Activated gamma-delta T cell (primary cell): ENCODE measurements at places on chromosomes 1 and 21.

DNA sequence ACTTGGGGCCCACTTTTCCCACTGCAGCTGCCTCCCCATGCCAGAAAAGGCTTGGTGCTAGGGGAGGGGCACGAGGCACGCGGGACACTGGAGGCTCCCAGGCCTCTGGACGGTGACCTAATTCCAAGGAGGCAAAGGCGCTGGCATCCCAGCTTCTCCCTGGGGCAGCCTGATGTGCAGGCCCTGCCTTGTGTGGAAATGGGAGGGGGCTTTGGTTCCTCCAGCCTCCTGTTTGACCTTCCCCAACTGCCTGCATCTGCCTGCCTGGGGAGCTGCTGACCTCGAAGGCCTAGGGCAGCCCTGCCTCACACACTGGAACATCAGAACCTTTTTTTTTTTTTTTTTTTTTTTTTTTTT lies 39.9 kb downstream of the KIAA1614 start:
- no peak for DNase-seq

DNA sequence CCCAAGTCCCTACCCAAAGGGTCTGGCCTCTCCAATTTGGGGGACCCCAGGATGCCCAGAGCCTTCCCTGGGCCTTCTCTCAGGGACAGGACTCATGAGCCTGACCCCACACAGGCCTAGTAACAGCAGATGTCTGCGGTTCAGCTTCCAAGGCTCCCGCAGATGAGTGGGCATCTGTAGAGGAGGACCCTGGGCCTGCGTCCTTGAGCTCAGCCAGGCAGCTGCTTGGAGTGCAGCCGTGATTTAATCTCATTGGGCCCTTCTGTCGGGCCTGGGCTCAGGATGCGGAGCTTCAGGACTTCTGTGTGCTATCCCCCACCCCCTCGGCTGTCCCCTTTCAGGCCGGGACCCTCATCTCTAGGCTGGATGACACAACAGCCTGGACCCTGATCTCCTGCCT lies 35.4 kb downstream of the IGSF21 start:
- no peak for DNase-seq

DNA sequence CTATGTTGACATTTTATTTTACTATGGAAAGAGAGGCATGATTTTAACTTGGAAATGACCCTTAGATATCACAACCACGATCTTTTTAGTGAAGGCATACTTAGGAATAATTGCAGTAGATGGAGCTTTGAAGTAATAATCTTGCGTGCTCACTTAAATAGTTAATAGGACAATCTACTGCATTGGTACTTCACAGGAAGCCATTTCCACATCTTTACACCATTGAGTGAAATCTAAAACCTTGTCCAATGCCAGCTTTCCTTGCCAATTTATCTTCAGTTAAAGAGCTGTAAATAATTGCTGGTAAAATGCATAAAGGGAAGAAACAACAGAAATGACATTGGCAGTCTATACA lies 586.3 kb downstream of the ADGRL2 start:
- DNase-seq = no peak

DNA sequence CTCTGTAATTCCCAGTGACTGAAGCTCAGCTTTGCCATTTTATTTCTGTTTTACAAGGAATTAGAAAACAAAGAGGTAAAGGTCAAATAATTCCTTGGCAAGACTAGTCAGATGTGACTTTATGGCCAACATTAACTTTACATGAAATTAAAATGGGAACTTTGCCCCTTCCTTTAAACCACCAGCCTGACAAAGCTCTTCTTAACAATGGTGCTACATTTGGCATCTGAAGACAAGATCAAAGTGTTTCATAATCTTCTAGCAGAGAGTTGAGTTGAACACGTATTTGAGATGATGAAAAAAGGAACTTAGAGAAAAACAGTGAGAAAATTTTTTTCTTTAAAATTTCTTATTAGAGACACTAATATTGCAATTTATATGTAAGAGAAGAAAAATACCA lies 193.8 kb downstream of the AK5 start:
- no peak for DNase-seq

GRCh38 chr1:8384088-8384487 lies 66.2 kb downstream of the SLC45A1 start:
- no peak for DNase-seq

DNA sequence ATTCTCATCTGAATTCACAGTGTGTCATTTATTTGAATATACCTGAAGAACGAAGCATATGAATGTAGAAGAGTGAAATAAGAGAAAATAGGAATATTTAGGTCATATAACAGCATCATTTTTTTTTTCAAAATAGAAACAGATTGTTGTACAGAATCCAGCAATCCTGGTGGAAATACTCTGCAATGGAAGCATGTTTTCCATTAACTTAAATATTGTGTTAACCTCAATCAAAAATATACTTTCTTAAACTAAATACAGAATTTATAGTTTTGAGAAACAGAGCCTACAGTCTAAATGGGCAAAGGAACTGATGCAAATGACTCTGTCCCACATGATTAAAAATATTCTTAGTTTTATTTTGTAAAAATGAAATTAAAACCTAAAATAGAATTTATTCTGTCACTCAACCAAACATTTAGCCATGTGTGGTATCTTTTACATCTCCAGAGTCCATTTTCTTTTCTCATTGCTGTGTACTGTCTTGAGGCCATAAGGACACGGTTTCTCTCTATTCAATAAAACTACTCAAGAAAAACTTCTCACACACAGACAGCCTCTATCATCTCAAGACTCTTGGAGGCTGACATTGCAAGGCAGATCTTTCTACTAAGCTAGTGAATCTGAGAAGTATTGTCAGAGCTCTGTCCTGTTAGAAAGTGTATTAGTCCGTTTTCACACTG lies 322.6 kb downstream of the LTN1 start:
- no peak for DNase-seq

GRCh38 chr1:15559189-15559810 lies 25.6 kb downstream of the AGMAT start:
- no peak for DNase-seq

DNA sequence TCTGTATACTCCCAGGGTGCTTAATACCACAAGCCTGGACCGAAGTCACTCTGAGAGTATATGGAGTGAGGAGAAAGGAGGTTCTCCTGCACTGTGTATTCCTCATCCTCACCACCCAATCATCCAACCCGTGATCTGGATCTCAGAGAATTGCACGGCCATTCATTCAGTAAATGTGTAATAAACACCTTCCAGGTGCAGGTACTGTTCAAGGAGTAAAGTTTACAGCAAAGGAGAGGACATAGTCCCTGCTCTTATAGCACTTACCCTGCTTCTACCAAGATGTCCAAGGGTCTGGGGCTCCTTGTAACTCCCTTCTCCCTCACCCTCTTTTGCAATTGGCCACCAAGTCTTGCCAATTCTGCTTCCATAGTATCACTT lies 139.2 kb upstream of the JUN start:
- no peak for DNase-seq

GRCh38 chr1:151479462-151479861 lies 20.2 kb upstream of the POGZ start:
- DNase-seq = no peak

- no peak for DNase-seq
These were observed 39.9 kb upstream of the AK4 start for GRCh38 chr1:65108025-65108642.

- DNase-seq = no peak
These were observed 66.1 kb downstream of the UBE2U start for GRCh38 chr1:64269558-64269884.

- DNase-seq = peak; percentile 75
These were observed 54.9 kb upstream of the DNAJC6 start for GRCh38 chr1:65254320-65255034.

DNA sequence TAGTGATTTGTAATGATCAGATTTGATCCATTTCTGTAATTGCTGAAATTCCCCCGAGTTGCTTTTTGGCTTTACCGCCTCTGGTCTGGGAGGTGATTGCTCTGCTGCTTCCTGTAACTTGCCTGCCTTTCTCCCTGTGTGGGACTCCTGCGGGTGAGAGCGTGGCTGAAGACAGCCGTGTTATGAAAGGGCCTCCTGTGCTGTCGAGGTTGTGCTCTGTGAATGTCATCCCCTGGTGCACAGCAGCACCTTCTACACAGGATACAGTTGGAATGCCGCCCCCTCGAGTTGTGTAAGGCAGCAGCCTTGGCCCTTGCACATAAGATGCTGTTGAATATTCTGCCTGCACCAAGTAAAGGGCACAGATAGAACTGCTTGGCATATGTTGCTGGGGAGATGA lies 5.9 kb downstream of the SOD1 start:
- DNase-seq = no peak
